ENCODE measurements at places on chromosomes 2 and 18. TPM values are rescaled to one million over a fixed set of nuclear protein-coding genes. Genes with fewer than 3 reads are reported as not detected.
A peak's percentile ranks its signal among the peaks of the same experiment; 100 is the strongest.

GRCh38 chr2:71932037-71932779, 215.5 kb downstream of the CYP26B1 start:
- no peak for DNase-seq

DNA sequence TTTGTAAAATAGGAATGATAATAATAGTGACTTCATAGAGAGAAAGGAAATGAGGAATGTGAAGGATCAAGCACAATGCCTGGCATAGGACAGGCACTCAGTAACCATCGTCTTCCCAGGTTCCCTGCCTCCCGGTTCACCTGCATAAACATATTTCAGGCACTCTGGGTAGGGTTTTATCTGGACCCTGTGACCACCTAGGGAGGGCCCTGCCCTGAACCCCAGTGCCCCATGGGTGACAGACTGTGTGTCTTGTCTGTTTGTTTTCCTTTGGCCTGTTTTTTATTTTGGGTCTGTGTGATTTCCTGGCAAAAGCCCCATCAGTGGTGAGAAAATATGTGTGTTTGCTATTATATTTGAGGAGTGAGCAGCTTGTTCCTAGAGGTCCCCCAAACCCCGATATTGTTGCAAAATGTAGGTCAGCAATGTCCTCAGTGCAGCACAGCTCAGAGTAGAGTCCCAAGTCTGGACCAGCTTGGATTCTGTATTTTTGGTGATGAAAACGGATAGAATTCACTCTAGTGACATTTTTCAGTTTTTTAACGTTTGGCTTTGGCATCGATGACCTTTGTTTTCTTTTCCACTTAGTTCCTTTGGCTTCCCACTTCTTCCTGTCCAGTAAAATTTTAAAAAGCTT, 9.6 kb upstream of the NT5C1B start:
- DNase-seq = no peak

PCARE gene
- not detected for total RNA-seq

CRYGD gene
- total RNA-seq = not detected

DNA sequence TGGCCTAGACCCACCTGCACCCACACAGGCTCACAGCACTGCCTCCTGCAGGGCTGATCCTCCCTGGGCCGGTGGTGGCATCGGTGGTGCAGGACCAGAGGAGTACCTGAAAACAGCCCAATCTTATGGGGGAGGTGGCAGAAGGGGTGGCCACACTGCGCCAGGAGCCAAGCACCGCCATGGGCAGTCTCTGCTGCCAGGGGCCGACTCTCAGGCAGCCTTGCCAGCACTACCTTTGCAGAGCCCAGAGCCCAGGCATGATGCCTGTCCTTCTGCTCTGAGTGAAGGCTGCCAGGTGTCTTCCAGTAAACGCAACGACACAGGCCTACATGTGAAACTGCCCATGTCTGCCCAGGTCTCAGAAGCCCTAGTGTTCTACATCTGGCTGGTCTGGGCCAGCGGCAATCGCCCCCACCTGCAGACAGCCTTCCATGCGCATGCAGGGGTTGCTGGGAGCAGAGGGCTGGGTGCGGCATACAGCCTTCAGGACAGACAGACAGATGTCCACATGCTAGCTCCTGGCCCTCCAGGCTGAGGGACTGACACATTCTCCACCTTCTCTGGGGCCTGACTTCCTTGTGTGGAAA, 6.8 kb downstream of the HS6ST1 start:
- DNase-seq = no peak

ROCK1 gene
- total RNA-seq = 18.6 TPM

- DNase-seq = no peak
Measured at GRCh38 chr2:25700221-25700660, 26.9 kb upstream of the DTNB start.

GRCh38 chr18:60555625-60556024, 183.1 kb upstream of the MC4R start:
- DNase-seq = no peak

DNA sequence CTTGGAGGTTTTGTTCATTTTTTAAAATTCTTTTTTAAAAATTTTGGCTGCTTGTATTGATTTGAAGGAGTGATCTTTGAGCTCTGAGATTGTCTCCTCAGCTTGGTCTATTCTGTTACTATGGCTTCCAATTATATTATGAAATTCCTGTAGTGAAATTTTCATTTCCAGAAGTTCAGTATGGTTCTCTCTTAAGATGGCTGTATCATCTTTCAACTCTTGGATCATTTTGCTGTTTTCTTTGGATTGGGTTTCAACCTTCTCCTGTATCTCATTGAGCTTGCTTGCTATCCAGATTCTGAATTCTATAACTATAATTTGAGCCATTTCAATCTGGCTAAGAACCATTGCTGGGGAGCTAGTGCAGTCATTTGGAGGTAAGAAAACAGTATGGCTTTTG, 270.8 kb upstream of the NT5C1B start:
- no peak for DNase-seq

DNA sequence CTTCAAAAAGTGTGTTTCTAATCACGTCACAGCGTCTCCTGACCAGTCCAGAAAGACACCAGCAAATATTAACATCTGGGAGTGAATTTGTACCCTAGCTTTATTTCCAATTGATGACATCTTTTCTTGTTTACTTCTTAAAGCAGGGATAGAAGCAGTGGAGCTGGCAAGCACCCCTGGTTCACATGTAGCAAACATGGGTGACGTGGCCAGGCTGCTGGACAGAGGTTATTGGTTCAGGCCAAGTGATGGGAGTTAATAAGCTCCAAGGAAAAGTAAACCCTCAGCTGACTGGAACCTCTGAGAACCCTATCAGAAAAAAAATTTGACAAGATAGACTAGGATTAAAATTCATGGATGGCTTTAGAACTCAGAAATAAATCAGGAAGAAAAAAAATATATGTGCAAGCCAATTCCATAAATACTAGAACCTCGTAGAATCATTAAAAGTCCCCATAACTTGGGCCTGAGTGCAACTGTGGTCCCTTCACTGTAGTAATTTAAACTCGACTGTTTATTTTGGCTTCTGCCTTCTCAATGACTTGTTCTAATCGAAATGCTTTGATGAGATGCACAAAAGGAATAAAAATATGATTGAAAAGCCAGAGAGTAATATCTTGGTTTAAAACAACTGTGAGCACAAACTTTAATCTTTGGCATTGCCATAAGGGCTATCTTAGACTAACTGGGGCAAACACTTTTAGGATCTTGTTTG, 121.5 kb upstream of the CTAGE1 start:
- DNase-seq = no peak

DNA sequence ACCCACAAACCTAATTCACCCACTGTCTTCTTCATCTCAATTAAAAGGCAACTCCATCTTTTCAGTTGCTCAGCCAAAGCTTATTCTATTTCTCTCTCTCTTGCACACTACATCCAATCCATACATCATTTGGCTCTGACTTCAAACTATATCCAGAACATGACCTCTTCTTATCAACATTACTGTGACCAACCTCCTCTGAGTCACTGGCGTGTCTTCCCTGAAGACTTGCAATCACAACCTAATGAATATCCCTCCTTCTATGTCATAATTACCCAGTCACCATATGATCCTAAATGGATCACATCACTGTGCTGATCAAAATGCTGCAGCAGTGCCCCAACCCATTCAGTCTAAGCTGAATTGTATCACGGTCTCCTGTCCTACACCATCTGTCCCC, 22.6 kb upstream of the SULT1C3 start:
- DNase-seq = no peak

FN1 gene
- total RNA-seq = 962 TPM

DNA sequence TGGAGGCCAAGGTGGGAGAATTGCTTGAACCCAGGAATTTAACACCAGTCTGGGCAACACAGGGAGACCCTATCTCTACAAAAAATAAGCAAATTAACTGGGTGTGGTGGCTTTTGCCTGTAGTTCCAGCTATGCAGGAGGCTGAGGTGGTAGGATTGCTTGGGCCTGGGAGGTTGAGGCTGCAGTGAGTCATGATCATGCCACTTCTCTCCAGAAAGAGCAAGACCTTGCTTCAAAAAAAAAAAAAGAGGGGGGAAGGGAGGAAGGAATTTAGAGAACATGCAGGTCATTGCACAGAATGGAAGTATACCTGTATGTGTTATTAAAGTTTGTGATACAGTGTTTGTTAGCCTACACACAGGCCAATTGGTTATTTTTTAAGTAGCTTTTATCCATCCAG, 25.8 kb downstream of the PKP4 start:
- DNase-seq = no peak

COL6A3 gene
- 13.0 TPM for total RNA-seq

DNA sequence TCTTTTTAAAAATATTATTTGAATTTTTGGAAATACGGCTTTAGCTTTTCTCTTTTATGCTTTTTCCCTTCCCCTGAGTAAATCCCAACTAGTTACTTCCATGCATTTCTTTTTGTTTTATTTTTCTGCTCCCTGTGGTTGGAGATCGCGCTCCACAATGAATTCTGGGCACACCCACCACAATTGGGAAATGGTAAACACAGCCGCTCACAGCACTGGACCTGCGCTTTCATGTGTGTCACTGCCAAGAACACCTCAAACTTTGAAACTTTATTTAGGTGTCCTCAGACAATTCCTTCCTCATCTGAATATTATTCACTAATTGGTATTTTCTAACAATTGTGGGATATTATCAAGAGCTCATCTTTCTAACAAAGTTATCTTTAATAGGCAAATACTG, 82.8 kb upstream of the TMEM18 start:
- no peak for DNase-seq

- peak; percentile 29 for DNase-seq
Measured at GRCh38 chr2:192162392-192163042, 32.2 kb downstream of the TMEFF2 start.

HOXD13 gene
- total RNA-seq = not detected

CELF4 gene
- not detected for total RNA-seq

SPTBN1 gene
- total RNA-seq = 265 TPM

- no peak for DNase-seq
Measured at GRCh38 chr2:96091141-96091710, 25.1 kb downstream of the ADRA2B start.

DNA sequence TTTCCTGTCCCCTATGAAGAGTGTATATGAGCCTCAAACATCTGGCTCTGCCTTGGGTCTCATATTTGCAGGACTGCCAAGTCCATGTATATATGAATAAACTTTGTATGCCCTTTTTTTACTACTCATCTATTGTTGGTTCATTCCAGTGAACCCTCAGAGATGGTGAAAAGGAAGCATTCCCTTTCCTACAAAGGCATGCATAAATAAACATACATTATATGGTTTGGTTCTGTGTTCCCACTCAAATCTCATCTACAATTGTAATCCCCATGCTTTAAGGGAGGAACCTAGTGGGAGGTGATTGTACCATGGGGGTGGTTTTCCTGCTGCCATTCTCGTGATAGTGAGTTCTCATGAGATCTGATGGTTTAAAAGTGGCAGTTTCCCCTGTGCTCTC, 534.2 kb downstream of the SPAG16 start:
- DNase-seq = no peak

DNA sequence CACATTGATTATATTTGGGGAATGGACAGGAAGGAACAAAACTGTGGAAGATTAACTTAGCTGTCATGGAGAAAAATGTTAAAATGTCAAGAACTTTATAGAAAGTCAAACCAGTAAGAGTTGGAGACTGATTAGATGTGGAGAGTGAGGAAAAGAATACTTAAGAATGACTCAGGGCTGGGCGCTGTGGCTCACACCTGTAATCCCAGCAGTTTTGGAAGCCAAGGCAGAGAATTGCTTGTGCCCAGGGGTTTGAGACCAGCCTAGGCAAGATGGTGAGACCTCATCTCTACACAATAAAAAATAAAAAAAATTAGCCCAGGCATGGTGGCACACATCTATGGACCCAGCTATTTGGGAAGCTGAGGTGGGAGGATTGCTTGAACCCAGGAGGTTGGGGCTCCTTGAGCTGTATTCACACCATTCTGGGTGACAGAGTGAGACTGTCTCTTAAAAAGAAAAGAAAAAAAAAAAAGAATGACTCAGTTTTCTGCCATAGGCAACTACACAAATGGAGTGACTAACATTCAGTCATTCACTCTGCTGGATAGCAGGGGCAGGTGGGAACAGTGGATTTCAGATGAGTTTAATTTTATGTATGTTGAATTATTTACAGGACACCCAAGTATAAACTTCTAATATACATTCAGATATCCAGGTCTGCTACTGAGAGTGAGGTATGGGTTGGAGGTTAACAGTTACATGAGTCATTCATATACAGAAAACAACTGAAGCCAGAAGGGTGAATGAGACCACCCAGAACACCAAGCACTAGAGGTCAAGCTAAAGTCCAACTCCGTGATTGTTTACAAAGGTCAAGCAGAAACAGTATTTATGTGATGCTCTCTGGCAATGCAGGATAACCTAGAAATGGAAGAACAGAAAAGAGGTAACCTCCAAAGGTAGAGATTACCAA, 33.9 kb downstream of the ORC2 start:
- DNase-seq = no peak

- DNase-seq = no peak
Measured at GRCh38 chr2:17518212-17519154, at the start of gene RAD51AP2. RAD51AP2 (minus strand) TSS chr2:17518440; CDS start chr2:17518415, 25 bp downstream.

HOXD1 gene
- 9.3 TPM for total RNA-seq

TBR1 gene
- not detected for total RNA-seq

GRCh38 chr2:203562268-203562667, 27.2 kb upstream of the RAPH1 start:
- DNase-seq = no peak

TCF7L1 gene
- total RNA-seq = 1.1 TPM

FTCDNL1 gene
- total RNA-seq = 0.06 TPM

- DNase-seq = no peak
Measured at GRCh38 chr2:8116661-8117060, 565.2 kb upstream of the ID2 start.

SFT2D3 gene
- 5.7 TPM for total RNA-seq

DNA sequence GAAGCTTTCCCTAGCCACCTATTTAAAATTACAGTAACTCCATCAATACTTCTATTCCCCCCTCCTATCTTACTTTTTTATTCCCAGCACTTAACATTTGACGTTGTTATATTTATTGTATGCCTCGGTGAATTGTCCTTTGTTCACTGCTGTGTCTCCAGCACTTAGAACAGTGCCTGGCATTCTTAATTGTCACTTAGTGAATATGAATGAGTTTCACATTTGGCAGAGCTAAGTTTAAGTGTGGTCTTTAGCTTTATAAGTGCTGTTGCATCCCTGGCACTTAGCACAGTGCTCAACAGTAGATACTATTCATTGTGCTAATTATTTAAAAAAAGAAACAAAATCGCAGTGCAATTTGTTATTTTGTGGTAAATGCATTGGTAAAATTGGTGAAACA, 1.7 kb downstream of the RMP24 start:
- DNase-seq = no peak

AKAIN1 gene
- not detected for total RNA-seq

GRCh38 chr2:24315669-24316068, 44.7 kb downstream of the ITSN2 start:
- DNase-seq = no peak

DNA sequence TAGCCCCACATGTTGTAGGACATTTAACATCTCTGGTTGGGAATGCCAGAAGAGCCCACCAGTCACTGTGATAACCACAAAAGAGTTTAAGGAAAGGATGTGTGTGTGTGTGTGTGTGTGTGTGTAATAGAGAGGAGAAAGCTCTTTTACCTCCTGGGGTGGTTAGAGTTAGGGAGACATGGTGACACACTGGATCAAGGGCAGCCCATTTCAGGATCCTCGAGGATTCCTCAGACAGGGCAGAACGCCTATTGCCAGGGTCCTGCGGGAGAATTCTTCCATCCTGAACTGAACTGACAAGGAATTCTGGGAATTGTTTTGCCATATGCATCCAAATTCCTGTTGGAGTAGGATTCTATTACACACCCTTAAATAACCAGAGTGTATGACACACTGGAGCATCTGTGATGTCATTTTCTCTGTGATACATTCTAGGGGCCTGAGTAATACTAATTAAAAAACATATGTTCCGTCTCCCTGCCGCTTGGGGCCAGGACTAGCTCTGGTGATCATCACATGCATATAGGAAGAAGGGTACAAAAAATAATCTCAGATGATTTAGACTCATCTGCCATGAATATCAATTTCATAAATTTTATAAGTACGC, 156.4 kb upstream of the MMADHC start:
- no peak for DNase-seq

OSR1 gene
- total RNA-seq = not detected

PAX8 gene
- 109 TPM for total RNA-seq
